ENCODE measurements at places on chromosomes 7 and 10.
A peak's percentile ranks its signal among the peaks of the same experiment; 100 is the strongest.

DNA sequence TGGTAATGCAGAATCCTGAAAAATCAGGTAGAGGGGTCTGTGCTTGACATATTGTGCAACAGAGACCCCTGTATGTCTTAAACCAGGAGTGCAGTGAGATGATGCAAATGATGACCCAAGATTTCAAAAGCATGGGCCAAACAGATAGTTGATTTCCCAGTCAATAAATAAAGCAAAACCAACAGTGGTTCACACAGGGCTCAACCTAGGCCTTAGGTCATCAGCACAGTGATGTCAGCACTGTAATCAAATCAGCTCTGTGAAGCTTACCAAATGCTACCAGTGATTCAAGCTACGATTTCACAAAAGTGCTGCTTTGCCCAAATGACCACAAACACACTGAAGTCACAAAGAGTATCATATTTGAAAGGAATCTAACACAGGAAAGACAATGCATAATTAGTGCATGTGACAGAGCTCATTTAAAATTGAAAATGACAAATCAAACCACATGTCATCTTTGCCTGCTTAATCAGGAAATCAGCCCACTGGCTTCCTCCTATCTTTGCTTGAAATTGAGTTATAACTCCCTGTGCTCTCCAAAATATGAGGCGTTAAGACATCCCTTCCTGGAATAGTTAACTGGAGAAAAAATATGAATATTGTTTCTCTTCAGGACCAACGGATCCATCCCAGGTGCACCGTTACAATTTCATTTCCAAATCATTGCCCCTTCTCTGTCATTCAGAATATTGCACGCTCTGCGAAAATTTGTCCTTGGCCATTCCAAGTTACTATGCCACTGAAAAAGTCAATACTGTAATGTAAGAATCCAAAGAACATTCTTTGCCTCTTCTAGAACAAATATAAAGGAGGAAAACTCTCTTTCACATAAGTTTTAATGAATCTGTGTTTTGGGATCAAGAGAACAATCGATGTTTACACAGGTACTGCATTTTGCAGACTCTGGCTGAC, 41.9 kb upstream of the ASL start:
- no peak for DNase-seq

DNA sequence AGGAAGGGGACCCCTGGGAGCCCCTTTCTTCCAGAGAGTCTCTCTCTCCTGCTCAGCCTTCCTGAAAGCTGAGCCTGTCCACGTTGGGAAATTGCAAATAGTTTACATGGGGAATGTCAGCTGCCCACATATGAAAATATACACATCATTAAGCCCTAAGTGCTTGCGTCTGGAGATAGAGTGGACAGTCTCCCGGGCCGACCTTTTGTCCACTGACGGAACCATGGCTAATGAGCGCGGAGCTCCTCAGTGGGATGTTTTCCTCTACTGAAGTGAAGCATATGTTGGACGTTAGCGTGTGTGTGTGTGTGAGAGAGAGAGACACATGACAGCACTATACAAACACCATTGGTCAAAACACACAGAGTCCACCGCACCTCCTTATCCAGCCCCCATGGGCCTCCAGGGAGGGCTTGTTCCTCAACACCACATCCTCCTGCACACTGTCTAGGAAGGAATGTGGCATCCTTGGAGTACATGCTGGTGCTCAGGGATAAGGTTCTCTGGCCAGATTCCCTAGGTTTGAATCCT, 128.4 kb downstream of the RGS10 start:
- DNase-seq, result no peak

DNA sequence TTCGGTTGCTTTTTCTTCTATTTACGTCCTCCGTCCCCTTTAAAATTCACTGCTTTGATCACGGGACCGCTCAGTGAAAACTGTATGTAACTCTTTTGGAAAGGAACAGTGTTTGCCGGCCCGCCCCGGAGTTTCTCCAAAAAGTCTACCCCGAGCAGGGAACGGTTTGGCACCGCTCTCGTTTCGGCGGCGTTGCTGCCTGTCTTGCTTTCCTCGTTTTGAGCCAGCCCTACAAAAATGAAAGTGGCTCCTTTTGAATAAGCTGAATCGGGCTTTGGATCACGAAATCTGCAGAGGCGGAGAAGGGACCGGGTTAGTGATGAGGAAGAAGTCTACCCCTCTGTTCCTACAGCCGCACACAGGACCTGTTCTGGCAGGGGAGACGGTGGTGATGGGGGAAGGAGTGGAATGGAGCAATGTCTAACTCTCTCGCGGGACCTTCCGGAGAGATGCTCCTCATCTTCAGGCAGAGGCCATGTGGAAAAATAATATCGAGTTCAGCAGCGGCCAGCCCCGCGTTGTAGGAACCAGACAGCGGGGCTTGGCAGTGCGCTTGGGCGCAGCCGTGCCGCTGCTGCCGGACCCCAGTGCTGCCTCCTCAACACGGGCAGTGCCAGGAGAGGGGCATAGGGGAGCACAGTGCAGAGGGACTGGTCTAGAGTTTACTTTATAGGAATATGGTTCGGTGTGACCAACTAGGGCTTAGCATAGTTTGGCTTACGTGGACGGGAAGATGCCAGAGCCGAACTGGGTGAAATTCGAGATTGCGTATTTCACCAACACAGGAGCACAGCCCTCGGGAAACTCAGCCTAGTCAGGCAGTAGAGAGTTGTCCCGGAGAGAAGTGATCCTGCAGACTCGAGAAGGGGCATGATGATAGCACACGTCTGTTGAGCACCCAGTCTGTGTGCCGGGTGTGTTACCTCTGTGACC, 1.4 kb downstream of the HTRA1 start:
- DNase-seq, result peak; percentile 19

- no peak for DNase-seq
Observed at GRCh38 chr7:100476903-100477870, 1.8 kb downstream of the TSC22D4 start.

GRCh38 chr10:14736600-14737081, 38.1 kb downstream of the FAM107B start:
- no peak for DNase-seq

DNA sequence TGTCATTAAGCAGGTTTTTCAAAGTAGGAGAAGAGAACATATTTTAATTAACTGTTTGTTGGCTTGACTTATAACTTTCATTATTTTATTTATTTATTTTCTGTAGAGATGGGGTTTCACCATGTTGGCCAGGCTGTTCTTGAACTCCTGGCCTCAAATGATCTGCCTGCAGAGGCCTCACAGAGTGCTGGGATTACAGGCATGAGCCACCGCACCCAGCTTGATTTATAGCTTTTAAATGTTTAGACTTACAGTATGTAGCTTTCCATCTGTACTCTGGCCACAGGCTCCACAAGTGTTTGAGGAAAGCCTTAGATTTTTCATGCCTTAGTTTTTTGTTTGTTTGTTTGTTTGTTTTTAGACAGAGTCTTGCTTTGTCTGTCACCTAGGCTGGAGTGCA, 72.7 kb upstream of the IFRD1 start:
- no peak for DNase-seq

GRCh38 chr10:128087884-128088709, 38.1 kb downstream of the MKI67 start:
- peak; percentile 29 for DNase-seq

- no peak for DNase-seq
Observed at GRCh38 chr7:44393238-44394111, 68.1 kb upstream of the CAMK2B start.

GRCh38 chr10:72114706-72115450, 26.5 kb upstream of the SPOCK2 start:
- DNase-seq, result no peak

GRCh38 chr10:125001313-125002046, 59.6 kb downstream of the ZRANB1 start:
- no peak for DNase-seq

DNA sequence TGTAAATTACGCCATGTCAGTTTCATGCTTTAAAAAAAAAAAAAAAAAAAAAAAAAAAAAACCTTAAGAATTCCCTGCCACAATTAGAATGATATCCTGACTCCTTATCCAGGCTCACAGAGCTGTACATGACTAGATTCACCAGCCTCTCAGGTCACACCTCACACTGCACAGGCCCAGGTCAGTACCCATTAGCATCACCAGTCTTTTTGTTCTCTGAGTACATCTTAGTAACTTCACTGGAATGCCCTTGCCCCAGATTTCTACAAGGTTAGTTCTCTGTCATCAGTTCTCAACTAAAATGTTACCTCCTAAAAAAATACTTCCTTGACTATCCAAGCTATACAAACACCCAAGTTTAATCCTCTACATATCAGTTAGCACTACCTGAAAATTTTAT, 211.0 kb downstream of the LRRN3 start:
- DNase-seq, result no peak

- peak; percentile 63 for DNase-seq
Observed at GRCh38 chr7:5636914-5637313, 144.5 kb downstream of the RNF216 start.

GRCh38 chr7:142422621-142423020, 164.8 kb upstream of the PRSS58 start:
- no peak for DNase-seq

- DNase-seq, result no peak
Observed at GRCh38 chr7:143495851-143496250, 18.2 kb downstream of the TAS2R41 start.

GRCh38 chr7:16785846-16786245, 19.0 kb downstream of the AGR2 start:
- DNase-seq, result no peak

DNA sequence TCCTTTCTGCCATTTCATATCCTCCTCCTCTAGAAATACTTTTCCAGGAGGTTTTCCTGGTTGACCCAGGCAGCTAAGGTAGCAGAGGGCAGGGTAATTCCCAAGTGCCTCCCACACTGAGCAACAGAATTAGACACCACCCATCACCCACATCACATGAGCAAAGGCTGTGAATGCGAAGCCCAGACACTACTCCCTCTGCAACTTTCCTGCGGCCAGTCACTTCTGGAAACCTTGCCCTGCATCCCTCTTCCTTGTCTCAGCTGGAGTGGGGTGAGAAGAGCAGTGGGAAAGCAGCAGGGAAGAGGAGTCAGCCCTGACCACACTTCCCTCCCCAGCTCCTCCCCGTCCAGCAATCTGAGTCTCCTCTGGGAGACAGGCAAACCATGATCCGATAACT, 15.2 kb downstream of the TMEM176B start:
- no peak for DNase-seq

All from PC-3 (cell line).